ENCODE measurements at places on chromosomes 6 and 20.
A peak's percentile ranks its signal among the peaks of the same experiment; 100 is the strongest.

GRCh38 chr6:140181876-140182275 lies 807.4 kb upstream of the CITED2 start:
- no peak for DNase-seq

GRCh38 chr6:67630146-67630545 lies 1004.9 kb upstream of the ADGRB3 start:
- no peak for DNase-seq

GRCh38 chr20:31682352-31682751 lies 40.3 kb downstream of the BCL2L1 start:
- no peak for DNase-seq

DNA sequence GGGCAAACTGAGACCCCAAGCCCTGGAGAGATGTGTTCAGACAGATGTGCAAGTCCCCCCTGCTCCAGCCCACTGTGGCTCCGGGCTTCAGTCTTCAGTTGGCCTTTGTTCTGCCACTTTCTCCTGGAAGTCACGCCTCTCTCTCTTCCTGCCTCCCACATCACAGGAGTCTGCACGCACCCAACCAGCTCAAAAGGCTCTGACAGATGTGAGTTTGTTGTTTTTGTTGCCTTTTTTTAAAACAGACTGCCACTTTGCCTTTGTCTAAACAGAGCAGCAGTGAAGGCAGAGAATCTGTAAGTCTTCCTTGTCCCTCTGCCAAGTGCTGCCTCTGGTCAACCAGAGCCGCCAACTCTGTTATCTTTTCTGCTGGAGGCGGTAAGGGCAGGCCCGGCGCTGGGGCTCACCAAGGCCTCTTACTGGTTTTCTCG lies 149.7 kb downstream of the TFAP2C start:
- DNase-seq: no peak

GRCh38 chr6:35026434-35027222 lies 114.5 kb downstream of the TCP11 start:
- no peak for DNase-seq

GRCh38 chr6:5099537-5099936 lies 14.4 kb downstream of the PPP1R3G start:
- no peak for DNase-seq

- DNase-seq: no peak
Measured at GRCh38 chr6:161198176-161198575, 75.7 kb downstream of the AGPAT4 start.

DNA sequence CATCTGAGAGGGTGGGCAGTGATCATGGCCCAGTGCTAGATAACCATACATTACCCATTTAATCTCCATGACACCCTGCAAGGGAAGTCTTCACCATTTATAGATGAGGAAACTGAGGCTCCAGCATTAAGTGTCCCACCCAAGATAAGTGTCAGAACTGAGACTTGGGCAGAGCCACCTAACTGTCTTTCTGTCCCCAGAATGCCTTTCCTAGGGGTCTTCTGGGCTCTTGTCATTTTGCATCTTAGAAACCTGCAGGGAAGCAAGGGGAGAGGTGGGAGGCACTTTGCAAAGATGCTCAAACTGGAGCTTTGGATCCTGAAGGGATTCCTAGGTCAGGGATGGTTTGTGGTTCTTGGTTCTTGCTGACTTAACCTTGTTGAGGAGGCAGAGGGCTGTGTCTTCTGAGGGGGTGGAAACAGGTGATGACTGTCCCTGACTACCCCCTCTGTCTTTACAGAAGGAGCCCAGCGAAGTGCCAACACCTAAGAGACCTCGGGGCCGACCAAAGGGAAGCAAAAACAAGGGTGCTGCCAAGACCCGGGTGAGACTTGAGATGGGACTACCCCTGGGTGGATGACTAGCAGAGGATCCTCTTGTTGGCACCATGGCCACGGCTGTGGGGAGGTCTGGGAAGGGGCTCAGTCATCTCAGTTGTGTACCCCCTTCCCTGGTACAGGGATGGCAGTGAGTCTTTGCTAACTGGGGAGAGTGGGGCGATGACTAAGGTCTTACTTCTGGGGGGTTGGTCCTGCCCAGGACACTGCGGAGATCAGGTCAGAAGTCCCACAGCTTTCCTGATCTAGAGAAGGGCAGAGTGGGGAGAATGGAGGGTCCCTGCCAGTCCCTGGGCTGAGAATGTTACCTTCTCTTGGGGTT lies 5.8 kb downstream of the HMGA1 start:
- DNase-seq: no peak

GRCh38 chr6:2465336-2465735 lies 219.9 kb upstream of the GMDS start:
- DNase-seq: no peak

- DNase-seq: no peak
Measured at GRCh38 chr6:125753218-125753936, 3.9 kb downstream of the HEY2 start.

- no peak for DNase-seq
Measured at GRCh38 chr20:13800728-13801134, 15.9 kb downstream of the NDUFAF5 start.

DNA sequence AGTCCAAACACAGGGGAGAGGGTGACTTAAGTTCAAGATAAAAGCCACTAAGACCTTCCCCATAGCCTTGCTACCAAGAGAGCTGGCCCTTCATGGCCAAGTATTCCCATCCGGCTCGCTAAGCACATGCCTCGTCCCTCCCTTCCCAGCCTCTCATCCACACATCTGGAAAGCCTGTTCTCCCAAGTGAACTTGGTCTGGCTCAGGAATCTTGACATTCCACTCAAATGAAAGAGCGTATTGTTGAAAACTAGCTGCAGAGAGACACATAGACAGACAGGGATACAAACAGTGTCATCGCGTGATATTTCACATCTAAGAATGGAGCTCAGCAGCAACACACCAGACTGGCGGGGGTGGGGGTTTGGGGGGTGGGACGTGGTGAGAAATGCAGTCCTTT lies 182.8 kb upstream of the FOXQ1 start:
- no peak for DNase-seq

DNA sequence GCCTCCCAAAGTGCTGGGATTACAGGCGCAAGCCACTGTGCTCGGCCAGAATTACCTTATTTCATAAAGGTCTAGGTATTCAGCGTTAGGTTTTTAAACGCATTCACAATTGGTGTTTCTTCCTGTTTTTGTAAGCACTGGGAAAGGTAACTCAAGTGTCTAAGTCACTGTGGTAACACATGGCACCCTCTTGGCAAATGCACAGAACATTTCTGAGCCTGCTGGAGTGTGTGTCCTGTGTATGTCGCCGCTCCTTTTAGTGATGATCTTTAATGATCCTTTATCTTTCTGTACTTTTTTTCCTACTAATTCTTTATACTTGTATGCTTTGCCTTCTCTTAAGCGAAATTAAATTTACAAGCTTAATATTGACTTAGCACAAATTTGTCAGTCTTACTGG lies 263.0 kb downstream of the ARID1B start:
- no peak for DNase-seq

DNA sequence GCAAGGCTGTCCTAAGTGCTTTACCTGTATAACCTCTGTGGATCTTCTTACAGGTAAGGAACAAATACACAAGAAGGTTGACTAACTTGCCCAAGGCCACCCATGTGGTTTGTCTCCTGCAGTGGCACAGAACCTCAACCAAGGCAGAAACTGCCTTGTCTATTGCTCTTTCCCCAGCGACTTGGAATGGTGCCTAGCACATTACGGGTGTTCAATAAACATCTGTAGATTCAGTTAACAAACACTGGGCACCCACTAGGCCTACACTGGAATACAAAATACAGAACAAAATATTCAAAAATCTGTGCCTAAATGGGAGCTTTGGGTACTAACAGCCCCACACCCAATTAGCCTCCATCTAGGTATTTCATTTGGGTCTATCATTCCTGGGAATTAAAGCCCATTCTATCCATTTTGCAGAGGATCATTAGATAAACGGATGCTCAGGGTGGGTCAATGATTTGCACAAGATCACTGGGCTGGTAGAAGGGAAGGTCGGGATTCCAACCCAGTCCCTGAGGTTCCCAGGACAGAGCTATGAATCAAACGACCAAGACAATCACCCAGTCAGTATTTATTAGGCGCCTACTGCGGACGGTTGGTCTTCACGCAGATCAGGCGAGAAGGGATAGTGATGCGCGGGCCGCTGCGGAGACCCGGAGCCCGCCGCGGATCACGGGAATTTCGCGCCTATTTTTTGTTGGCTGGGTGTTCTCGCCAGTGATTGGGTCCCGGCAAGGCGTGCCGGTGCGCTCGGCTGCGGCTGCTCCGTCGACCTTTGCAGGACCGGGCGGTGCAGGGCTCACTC lies at the start of gene STK35:
Gene STK35, plus strand, starts transcription at position 771 of the 808 bp plus-strand sequence. CDS start 55 bp downstream, outside the sequence.
- DNase-seq: peak; percentile 75

DNA sequence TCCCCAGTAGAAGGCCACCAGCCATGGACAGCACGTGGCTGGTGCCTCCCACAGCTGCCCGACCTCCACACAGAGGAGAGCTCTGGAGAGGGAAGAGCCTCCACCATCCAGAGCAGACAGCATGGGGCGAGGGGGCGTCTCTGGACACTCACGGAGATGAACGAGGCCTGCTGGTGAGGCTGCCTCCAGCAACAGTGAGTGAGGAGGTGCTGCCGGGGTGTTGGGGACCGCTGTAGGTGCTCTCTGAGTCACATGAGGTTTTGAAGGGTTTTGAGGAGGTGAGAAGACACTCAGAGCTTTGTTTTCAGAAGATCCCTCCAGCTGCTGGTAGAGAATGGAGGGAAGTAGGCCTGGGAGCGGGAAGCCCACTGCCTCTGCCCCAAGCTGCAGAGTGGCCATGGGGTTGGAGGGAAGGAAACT lies 65.6 kb downstream of the THBS2 start:
- no peak for DNase-seq

GRCh38 chr6:120378582-120379220 lies 955.6 kb downstream of the TBC1D32 start:
- no peak for DNase-seq

DNA sequence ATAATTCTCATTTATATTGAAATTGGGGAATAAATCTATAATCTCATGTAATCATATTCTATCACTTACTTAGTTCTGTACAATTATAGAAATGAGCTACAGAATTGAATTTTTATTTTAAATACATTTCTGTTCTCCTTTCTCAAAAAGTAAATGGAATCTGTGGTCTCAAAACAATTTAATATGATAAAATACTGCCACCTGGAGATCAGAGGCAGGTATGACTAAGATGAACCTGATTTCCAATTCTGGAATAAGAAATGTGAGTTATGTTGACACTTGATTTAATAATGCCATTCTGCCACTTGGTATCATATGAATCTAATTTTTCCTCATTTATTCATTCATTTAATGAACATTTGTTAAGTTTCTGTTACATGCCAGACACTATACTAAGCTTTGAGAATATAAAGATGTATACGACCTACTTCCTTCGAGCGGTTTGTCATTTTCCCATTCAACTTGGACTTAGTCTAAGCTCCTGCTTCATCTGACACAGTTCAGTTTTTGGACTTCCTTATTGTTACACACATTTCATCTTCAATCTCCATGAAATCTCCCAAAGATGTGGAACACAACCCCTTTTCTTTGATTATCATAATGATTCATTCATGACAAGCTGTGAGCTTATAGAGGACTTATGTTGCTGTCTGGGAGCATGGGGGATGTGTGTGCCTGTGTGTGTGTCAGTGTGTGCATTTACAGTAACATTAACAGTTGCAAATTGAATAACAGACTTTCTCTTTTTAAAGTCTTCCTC lies 7.5 kb upstream of the CCDC28A start:
- peak; percentile 53 for DNase-seq

- no peak for DNase-seq
Measured at GRCh38 chr6:69813508-69813907, 16.7 kb upstream of the LMBRD1 start.

DNA sequence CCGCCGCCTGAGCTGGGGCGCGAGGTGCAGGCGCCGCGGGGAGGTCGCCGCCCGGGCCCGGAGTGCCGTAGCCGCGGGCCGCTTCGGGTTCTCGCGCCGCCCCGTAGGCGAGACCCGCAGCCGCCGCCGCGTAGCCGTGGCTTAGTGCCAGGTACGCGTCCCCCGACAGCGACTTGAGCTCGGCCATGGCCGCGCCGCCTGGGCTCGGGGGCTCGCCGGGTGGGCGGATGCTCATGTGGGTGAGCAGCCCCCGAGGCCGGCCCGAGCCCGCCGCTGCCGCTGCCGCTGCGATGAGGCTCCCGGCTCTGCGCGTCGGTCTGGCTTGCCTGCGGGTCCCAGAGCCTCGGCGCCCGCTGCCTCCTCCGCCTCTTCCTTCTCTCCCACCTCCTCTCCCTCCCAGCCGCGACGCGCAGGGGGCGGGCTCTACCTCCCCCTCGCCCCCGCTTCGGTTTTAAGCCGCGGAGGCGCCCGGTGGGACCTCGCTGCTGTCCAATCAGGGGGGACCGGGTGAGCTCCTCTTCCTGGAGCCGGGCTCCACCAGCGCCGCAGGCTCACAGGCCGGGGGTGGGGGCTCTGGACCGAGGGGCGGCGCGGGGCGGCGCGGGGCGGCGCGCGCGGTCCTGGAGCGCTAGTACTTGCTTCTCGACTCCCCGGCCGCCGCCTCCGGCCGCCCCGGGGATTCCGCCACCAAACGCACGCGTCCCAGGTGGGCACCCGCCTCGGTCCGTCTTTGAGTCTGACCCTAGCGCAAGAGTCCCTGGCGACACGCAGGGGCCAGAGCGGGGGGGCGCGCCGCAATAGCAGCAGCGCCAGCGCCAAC lies at the start of gene BHLHE23:
Gene BHLHE23, minus strand, starts transcription at position 425 of the 820 bp plus-strand sequence. Its CDS starts 190 bp downstream, at position 235.
- DNase-seq: peak; percentile 53

GRCh38 chr6:134549854-134550253 lies 231.9 kb upstream of the SGK1 start:
- no peak for DNase-seq

DNA sequence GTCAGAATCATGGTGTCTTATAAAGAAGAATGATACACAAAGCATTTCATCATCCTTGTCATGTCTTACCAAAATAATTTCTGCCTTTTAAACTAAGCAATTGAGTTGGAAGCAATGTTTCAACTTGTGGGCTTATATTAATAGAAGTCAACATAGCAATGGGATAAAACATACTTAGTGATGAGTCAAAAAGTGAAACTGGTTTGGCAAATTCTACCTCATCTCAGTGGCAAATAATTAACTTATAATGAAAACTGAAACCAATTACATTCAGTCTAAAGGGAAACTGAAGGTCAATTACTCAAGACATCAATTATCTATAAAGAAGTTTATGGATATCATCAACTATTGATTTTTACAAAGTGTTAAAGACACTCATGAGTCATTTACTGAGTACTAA lies 463.8 kb downstream of the BMP2 start:
- no peak for DNase-seq

DNA sequence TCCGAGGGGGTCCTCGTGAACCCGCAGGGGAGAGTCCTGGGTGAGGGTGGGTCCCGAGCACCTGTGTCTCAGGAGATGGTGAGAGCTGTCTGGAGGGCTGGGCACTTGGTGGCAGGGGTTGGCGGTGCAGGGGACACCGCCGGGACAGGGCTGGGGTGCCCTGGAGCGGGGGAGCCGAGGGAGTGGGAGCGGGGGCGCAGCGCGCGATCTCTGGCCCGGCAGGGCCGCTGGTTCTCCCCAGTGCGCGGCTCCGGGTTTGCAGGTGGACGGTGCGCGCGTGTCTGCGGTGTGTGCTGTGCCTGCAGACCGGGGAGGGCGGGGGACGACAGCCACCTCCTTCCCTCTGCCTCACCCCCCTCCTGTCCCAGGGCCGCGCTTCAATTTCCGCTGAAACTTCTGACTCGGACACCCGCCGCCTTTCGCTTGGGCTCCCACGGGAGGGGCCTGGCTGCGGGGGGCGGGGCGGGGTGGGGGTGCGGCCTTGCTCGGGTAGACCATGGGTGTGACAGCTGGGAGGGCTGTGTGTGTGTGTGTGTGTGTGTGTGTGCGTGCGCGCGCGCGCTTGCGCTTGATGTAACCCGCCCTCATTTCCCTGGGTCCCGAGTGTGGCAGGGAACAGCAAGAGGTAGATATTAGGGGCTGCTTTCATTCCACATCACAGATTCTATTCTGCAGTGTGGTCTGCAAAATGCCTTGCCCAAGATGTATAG lies 1.2 kb downstream of the TRIB3 start:
- peak; percentile 67 for DNase-seq

GRCh38 chr20:50501972-50502745 lies 8.0 kb upstream of the PTPN1 start:
- DNase-seq: no peak
